ENCODE measurements at places on chromosomes 7 and 10.

- DNase-seq: peak; percentile 60
Observed at GRCh38 chr10:110530131-110530831, 32.6 kb downstream of the DUSP5 start.

- no peak for DNase-seq
Observed at GRCh38 chr7:19290066-19290465, 144.8 kb upstream of the FERD3L start.

GRCh38 chr7:116032886-116033285 lies 2.3 kb upstream of the TFEC start:
- no peak for DNase-seq

DNA sequence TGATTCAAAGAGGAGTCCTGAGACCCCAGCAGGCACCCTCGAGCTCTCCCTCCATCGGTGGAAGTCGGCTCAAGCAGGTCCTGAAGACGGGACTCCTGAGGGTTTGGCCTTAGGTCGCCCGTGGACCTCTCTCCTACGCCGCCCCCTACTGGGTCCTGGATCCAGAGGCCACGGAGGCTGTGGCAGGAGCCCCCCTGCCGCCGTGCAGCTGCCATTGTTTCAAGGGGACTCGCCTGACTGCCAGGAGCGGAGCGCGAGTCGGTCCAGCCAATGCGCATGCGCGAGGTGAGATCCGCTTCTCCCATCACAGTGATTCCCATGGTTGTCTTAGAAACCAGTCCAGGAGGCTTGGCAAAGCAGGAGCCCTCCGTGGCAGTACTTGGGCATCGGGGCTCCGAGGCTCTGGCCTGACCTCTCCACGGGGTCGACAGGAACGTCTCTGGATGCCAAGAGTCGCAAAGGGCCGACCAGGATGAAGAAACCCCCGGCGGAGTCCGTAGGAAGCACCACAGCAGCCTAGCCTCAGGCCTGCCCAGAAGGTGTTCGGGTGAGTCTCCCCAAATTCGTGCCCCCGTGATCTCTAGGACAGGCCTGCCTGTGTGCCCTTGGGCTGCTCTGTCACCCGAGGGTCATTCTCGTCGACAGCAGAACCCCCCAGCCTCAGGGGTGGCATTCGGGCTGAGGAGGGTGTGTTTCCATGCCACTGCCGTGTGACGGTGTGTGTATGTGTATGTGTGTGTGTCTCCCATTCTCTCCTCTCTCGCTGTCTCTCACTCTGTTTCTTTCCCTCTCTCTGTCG lies 322.3 kb downstream of the ZNF716 start:
- no peak for DNase-seq

DNA sequence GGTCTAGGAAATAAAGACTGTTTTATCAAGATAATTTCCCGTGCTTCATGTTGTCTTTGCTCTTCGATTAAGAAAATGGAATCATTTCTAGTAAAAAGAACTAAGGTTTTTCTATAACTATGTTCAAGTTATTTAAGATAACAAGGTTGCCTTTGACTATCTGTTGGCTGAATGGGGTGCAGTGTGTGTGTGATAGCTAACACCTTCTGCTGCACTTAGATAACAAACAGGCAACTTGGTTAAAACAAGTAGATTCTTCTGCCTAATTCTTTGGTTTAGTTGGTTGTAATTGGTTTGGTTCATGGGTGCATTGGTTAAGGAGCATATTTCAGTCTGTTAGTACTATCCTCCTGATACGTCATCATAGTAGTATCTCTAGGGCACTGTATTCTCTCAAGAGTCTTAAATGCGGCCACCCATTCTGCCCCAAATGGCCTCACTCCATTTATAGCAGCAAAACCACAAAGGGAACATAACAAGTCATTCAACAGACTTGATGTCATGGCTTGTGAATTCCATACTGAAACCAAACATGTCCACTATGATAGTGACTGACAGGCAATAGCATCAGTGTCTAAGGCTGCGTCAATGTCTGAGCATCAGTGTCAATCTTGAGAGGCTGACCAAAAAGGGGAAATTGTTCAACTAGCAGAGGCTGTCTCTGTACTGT lies 55.7 kb downstream of the CCDC3 start:
- DNase-seq: peak; percentile 92

DNA sequence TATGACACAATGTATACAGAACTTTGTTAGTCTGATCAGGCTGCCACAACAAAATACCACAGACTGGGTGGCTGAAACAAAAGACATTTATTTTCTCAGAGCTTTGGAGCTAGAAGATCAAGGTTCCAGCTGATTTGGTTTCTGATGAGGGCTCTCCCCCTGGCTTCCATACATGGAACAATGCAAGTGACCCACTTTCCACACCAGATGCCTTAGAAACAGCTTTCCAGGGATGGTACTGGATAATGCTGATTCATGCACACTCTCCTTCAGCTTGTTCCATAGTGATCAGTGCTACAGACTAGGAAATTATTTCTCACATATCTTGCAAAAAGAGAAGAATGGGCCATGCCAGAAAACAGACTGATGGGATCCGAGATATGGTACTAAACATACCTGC lies 1274.9 kb upstream of the SORCS1 start:
- DNase-seq: no peak

DNA sequence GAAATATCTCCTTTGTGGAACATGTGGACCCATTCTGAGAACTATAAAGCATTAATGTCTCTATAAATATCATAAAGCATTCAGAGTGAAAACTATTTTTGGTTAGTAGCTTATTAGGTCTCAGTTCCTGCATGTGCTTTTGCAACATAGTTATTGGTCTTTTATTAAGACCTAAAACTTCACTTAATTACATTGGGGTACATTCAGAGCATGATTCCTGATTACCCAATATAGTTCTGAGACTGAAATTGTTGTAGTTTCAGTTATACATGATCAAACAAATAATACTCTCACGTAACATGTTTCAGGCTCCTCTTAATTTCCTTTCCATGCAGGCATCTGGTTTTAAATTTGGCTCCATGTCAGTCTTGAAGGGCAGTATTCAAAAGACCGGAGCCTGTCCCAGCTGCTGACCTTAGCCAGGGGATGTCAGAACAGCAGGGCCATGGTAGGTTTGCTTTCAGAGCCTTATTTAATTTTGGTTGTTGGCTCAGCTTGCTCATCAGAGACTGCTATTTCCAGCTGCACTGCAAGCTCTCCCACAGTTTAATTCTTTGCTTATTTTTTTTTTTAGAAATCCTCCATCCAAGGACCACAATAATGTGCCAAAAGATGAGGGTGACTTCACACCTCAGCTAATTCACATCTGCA lies 447.8 kb upstream of the FZD8 start:
- DNase-seq: no peak

- no peak for DNase-seq
Observed at GRCh38 chr7:4808026-4808425, 32.6 kb downstream of the AP5Z1 start.

- no peak for DNase-seq
Observed at GRCh38 chr7:47089461-47089860, 492.4 kb downstream of the TNS3 start.

DNA sequence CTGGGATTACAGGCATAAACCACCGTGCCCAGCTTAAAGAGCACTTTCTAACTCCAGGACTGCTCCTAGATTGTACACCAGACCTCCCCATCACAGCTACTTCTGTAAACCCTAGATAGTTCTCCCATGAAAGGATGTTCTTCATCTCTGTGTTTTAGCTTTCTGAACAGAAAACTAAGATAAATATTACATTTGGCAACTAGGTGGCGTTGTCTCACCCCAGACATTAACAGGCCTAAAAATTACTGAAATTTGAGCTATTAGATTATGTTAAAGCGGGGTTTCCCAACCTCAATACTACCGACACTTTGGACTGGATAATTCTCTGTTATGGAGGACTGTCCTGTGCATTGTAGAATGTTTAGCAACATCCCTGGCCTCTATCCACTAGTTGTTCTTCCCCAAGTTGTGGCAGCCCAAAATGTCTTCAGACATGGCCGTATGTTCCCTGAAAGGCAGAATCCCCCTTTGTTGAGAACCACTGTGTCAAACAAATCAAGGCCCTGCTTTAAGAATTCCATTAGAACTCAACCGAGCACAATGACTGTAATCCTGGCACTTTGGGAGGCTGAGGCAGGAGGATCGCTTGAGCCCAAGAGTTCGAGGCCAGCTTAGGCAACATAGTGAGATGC lies 19.1 kb downstream of the ATOH7 start:
- peak; percentile 73 for DNase-seq

GRCh38 chr7:105932835-105933477 lies 30.1 kb upstream of the CDHR3 start:
- peak; percentile 49 for DNase-seq

DNA sequence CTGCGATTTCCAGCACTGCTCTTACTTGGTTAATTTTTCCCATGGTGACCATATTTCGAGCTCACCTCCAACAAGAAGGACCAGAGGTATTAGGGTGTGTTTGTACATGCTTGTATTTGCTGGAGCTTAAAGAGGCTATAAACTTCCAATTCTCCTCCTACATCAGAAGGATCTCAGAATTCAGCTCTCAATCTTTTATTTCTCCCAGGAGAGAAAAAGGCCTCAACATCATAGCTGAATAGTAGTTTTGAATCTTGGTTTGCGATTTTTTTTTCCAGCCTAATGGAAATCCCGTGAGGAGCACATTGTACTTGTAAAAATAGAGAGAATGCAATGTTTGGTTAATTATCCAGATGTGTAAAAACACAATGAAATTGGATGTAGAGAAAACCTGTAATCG lies 69.7 kb downstream of the CPVL start:
- DNase-seq: no peak

- no peak for DNase-seq
Observed at GRCh38 chr7:105815576-105815975, 60.8 kb downstream of the ATXN7L1 start.

- DNase-seq: peak; percentile 22
Observed at GRCh38 chr7:70696201-70696754, 435.7 kb upstream of the GALNT17 start.

DNA sequence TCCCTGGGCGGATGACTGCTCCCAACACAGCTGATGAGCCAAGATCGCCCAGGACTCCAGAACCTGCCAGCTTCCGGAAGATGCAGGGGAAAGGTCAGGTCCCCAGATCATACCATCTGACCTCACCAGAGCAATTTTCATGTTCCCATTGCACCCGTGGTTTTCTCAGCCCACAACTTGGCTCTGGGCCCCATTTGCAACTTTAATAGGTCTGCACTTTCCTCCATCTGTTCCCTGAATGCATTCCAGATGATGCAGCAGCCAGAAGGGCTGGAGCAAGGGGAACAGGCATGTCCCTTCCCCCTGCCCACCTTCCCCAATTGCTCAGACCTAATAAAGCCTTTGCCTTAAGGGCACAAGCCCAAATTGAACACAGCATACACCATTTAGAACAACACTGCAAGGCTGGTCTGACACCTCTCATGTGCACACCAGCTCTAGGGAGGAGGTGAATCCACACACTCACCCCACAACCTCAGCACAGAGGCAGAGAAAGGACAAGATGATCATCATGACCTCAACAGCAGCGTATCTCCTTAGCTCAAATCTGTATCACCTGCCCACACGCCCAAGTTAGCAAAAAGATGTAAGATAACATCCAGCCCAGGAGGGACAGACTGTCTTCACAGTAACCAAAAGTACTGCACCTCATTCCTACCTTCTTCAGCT lies 87.5 kb downstream of the PLXNA4 start:
- DNase-seq: no peak

GRCh38 chr7:2710901-2711551 lies 23.0 kb downstream of the AMZ1 start:
- DNase-seq: no peak

DNA sequence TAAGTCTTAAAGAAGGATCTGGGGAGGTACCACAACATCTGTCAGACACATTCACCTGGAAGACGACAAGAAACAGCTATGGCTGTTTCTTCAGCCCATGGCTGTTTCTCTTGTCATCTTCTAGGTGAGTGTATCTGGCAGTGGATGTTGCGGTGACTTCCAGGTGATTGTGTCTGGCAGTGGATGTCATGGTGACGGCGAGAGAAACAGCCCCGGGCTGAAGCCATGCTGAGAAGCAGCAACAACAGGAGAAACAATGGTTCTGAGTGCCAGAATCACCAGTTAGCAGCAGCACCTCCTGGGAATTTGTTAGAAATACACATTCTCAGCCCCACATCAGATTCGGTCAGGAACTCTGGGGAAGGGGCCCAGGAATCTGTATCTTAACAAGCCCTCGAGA lies 68.6 kb upstream of the SYPL1 start:
- DNase-seq: no peak

- no peak for DNase-seq
Observed at GRCh38 chr10:34585422-34586112, 229.5 kb downstream of the PARD3 start.

DNA sequence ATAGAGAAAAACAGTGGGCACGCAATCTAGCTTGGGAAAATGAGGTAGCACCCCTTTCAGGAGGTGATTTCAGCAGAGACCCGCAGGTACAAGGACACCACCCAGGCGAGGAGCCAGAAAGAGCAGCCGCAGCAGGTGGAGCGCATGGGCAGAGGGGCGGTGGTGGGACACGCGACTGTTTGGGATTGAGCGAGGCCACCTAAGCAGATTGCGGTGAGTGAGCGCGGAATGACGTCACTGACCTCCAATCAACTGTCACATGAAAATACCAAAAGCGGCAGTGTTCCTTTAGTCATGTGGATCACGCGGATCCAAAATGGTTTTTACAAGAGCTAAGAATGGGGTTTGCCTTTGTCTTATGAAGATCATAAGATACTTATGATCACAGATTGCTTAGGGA lies 40.2 kb upstream of the SLC26A3 start:
- DNase-seq: no peak

DNA sequence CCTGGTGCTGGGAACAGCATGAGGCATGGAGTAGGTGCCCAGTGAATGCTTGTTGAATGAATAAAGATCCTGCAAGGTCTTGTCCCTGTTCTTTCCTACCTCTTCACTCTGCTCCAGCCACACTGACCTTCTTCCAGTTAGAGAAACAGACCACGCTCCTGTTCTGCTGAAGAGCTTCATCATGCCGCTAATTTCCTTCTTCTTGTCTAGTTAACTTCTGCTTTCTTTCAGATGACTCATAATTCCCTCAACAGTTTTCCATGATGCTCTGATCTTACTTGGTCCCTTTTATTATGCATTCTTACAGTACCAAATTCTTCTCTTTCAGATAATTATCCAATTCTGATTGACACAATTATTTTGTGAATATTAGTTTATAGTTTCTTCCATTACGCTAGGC lies 59.5 kb upstream of the C1QL3 start:
- DNase-seq: no peak

DNA sequence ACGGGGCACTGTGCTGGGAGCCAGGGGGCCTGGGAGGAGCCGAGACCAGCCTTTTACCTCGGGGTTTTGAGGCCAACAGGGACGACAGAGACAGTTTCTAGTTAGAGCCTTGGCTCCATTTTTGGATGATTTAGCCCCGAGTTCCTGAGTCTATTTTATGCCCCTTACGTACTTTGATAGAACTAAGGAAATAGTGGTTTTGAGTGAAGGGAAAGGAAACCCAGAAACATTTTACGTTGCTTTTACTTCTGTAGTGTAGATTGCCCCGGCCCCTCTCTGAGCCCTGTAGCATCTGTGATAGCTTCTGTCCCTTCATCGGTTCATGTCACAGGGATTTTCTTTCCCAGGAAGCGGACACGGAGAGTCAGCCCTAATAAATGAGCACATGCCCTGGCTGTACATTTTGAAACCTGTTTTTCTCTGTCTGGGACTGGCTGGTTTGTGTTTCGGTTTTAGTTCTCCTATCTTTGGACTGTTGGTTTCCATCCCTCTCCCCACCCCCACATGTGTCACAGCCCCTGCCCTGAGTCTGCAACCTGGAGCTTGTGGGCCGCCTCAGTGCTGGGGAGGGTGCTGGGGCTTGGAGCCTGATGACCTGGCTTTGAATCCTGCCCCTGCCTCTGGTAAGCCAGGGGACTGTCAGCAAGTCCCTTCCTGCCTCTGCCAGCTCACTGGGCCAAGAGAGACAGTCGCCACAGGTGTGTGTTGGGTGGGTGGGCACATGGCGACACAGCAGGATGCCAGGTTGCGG lies 6.9 kb upstream of the ORAI2 start:
- DNase-seq: no peak

GRCh38 chr10:133139551-133140065 lies 20.4 kb upstream of the KNDC1 start:
- no peak for DNase-seq
